ENCODE measurements at places on chromosomes 11 and 22. TPM values are rescaled to one million over a fixed set of nuclear protein-coding genes. Genes with fewer than 3 reads are reported as not detected.

- no peak overlapping the region for H3K4me3 ChIP-seq
- DNase-seq, result peak; percentile 38
- H3K36me3 ChIP-seq, result no peaks in the 10 kb centered on the region
- no peaks in the 10 kb centered on the region for H3K4me1 ChIP-seq
- no peak overlapping the region for H3K27ac ChIP-seq
Observed at GRCh38 chr11:134560066-134560465, 148.0 kb upstream of the B3GAT1 start.

The PACSIN3 gene
- total RNA-seq, result 186 TPM

The TMEM191C gene
- total RNA-seq, result 1.3 TPM

The C11orf86 gene
- total RNA-seq, result not detected

The LINC01488 gene
- not detected for total RNA-seq

- H3K27ac ChIP-seq, result no peak overlapping the region
- no peaks in the 10 kb centered on the region for H3K27me3 ChIP-seq
- H3K4me1 ChIP-seq, result no peaks in the 10 kb centered on the region
- H3K36me3 ChIP-seq, result peaks cover 13% of the 10 kb centered on the region
- peak; percentile 68 for DNase-seq
Observed at GRCh38 chr22:42169055-42169469, 38.5 kb upstream of the CYP2D6 start.

DNA sequence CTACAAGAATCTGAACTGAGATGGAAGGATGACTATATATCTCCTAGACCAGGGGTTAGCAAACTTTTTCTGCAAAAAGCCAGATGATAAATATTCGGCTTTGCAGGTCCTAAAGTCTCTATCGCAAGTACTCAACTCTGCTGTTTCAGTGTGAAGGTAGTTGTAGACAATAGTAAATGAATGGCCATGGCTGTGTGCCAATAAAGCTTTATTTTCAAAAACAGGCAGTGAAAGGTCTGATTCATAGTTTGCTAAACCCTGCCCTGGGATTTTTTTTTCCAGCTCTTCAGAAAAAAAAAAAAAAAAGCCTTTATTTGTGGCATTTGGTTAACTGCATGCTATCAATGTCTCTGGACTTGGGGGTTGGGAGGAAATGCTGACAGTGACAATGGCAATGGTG is 37.5 kb downstream of the FAM227A start:
- no peaks in the 10 kb centered on the region for H3K27me3 ChIP-seq
- DNase-seq, result no peak
- H3K4me1 ChIP-seq, result no peaks in the 10 kb centered on the region
- H3K4me3 ChIP-seq, result no peak overlapping the region

The DRICH1 gene
- total RNA-seq, result not detected

DNA sequence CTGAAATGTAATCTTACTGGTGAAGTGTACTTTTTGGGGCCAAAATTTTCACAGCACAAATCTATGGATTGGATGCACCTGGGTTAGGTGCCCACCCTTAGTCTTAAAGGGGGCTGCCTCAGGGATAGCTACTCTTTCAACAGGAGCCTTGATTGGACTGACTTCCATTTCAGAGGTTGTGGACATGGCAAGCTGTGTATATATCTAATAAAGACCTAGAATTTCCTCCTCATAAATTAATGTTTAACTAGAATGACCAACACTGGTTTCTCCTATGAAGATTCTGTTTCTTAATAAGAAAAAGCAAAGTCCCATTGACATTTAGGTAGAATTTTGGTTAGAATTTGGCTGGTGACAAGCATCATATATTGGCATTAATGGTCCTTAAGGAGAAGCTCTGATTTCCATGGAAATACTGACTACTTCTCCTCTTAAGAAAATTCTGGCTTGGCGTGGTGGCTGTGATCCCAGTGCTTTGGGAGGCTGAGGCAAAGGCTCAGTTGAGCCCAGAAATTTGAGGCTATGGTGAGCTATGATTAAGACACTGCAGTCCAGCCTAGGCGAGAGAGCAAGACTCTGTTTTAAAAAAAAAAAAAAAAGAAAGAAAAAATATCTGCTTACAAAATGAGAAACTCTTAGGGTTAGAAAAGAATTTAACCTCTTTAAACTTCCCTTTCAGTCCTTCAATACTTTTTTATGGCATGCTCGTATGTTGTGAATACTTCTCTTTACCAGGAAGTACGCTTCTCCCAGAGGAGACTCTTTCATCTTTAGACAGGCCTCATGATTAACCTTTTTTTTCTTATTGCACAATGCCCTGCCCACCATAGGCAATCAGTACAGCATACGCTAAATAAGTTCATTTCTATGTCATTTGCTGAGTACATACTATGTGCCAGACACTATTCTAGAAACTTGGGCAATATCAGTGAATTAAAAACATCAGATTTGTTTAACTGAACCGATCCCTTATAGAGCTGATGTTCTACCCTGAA is 77.2 kb downstream of the PRR5L start:
- peak overlapping the region; percentile 10 for H3K27ac ChIP-seq
- no peaks in the 10 kb centered on the region for H3K4me1 ChIP-seq
- DNase-seq, result no peak
- no peaks in the 10 kb centered on the region for H3K27me3 ChIP-seq
- no peaks in the 10 kb centered on the region for H3K36me3 ChIP-seq
- no peak overlapping the region for H3K4me3 ChIP-seq

GRCh38 chr11:19587979-19588378 is 124.7 kb upstream of the NAV2 start:
- H3K4me3 ChIP-seq, result no peak overlapping the region
- H3K27me3 ChIP-seq, result no peaks in the 10 kb centered on the region
- H3K4me1 ChIP-seq, result no peaks in the 10 kb centered on the region
- H3K27ac ChIP-seq, result no peak overlapping the region
- no peaks in the 10 kb centered on the region for H3K36me3 ChIP-seq

The SLC22A6 gene
- total RNA-seq, result not detected

DNA sequence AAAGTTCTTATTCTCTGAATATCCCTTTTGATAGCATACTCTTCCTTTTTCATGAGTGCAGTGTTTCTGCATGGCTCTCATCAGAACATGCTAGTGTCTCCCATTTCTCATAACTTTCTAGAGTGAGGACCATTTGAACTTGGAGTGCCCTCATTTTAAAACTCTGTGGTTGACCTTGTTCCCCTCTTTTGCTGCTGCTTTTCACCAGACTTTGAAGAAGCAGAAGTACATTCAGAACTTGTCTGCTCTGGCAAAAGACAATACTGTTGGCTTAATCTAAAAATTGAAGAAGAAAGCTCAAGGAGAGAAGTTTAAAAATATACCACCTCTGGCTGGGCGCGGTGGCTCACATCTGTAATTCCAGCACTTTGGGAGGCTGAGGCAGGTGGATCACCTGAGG is 35.0 kb downstream of the PPARA start:
- DNase-seq, result no peak
- no peaks in the 10 kb centered on the region for H3K27me3 ChIP-seq
- H3K4me3 ChIP-seq, result no peak overlapping the region
- no peaks in the 10 kb centered on the region for H3K4me1 ChIP-seq

GRCh38 chr11:9017773-9018172 is 14.0 kb upstream of the NRIP3 start:
- no peak overlapping the region for H3K27ac ChIP-seq
- peak; percentile 87 for DNase-seq
- peaks cover 11% of the 10 kb centered on the region for H3K4me1 ChIP-seq

DNA sequence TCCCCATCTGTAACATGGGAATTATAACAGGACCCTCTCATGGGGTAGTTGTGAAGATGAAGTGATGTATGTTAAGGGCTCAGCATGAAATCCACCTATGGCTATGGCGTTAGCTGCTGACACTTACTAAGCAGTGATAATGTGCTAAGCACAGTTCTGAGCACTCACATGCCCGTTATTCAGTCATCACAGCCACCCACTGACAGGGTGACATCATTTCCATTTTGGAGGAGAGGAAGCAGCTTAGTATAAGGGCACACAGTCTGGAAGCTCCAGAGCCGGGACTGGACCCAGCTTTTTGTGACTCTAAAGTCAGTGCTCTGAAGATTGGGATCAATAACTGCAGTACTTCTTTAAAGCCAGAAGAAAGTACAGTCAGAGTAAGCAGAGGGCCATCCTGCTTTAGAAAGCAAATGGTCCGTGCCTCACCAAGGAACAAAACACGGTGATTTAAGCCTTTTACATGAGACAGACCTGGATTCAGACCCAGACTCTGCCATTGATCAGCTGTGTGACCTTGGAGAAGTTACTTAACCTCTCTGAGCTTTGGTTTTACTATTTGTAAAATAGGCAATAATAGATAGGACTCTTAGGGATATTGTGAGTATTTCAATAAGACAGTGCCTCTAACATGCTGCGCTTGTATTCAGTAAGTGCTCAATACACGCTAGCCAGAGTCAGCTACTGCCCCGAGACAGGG is 61.5 kb downstream of the SGSM1 start:
- H3K4me3 ChIP-seq, result no peak overlapping the region
- H3K4me1 ChIP-seq, result no peaks in the 10 kb centered on the region
- H3K27ac ChIP-seq, result peak overlapping the region; percentile 11
- DNase-seq, result no peak

The RNF169 gene
- 10.6 TPM for total RNA-seq

DNA sequence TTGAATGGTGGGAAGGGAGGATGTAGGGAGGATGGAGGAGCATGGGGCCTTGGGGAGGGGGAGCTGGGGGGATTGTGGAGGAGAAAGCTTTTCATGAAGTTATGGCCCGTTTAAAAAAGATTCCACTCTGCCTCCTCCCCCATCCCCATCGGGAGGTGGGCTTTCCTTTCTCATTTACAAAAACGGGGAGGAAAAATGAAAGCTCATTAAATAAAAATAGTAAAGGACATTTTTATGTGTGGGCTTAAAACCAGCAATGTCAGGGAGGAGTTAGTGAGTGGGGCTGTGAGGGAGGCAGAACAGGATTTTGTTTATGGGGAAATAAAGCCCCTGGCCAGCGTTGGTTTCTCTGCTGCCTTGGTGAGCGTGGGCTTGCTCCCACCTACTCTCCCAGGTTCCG is 83.2 kb downstream of the ZBTB16 start:
- no peak overlapping the region for H3K4me3 ChIP-seq
- peak overlapping the region; percentile 99 for H3K27ac ChIP-seq
- no peak for DNase-seq
- peaks cover 100% of the 10 kb centered on the region for H3K4me1 ChIP-seq

DNA sequence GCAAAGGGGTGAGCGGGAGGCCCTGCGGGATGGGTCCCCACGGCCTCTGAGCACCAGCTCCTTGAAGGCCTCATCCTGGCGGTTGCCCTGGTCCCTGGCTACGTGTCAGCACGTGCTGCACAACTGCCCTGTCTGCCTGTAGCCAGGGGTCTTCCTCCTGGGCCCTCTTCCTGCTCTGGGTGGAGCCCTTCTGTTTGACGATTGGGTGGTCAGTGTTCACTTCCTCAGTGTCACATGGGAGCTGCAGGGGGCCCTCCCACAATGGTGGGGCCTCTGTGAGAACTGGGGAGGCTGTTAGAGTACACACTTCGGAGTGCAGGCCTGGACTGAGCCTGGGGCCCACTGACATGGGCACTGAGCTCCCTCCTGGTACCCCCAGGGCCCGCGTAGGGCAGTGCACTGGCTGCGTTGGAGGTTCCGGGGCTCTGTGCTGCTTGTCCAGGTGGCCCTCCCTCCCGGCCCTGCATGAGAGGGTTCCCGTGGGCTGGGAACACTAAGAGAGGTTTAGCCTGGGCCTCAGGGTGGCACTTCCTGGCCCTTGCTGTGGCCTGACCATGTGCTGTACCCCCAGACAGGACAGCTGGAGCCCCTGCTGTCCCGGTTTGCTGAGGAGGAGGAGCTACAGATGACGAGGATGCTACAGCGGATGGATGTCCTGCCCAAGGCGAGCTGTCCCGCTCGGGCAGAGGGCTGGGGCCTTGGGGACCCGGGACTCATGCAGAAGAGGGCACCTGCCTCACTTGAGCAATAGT is 13.8 kb downstream of the DGCR6L start:
- H3K4me1 ChIP-seq, result no peaks in the 10 kb centered on the region
- H3K4me3 ChIP-seq, result no peak overlapping the region
- no peaks in the 10 kb centered on the region for H3K27me3 ChIP-seq
- H3K36me3 ChIP-seq, result no peaks in the 10 kb centered on the region

The HIC2 gene
- total RNA-seq, result 3.3 TPM

DNA sequence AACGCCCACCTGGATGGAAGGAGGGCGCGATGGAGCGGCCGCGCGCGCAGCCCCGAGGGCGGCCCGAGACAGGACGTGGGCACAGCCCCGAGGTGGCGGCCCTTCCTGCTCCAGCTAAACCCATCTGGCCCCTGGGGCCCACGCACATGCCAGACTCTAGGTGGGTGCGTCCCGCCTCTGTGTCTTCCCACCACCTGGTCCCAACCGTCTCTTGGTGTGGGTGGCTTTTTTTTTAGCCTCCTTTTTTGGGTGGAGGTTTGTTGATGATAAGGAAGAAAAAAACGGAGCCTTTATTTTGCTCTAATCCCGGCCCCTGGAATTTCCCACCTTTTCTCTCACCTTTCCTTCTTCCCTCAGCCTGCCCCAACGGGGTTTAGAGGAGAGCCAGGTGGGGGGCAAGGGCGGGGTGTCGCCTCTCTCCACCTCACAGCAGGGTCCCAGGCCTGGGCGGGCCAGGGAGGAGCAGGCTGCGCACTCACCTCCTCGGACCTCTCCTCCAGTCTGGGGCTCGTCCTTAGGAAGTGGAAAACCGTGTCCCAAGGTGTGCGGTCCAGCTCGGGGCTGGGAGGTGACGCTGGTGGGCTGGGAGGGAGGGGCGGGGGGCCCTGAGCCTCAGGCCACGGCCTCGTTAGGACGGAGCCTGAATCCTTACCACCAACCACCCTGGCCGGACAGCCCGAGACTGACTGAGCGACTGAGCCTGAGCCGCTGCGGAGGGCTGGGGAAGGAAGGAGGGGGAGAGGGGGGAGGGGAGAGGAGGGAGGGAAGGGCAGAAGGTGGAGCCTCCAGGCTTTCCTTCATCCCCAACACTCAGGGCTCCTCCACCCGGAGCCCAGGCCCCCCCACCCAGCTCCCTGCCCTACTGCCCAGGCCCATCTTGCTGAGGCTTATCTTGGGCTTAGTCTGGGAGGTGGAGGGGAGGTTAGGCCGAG is at the start of gene SOX10:
TSS of gene SOX10 (minus strand) at position 696 of the 932 bp plus-strand sequence. CDS start 771 bp downstream, outside the sequence.
- no peak within 1 kb of the TSS for H3K27ac ChIP-seq
- peak within 1 kb of the TSS; percentile 14 for H3K4me3 ChIP-seq
- H3K36me3 ChIP-seq, result no peaks in the 10 kb centered on the region
- no peaks in the 10 kb centered on the region for H3K27me3 ChIP-seq
- DNase-seq, result no peak

- H3K27ac ChIP-seq, result peak overlapping the region; percentile 26
- DNase-seq, result no peak
- H3K4me3 ChIP-seq, result no peak overlapping the region
- H3K27me3 ChIP-seq, result no peaks in the 10 kb centered on the region
- H3K4me1 ChIP-seq, result peaks cover 54% of the 10 kb centered on the region
Observed at GRCh38 chr11:10653946-10654810, 39.4 kb downstream of the IRAG1 start.
